ENCODE measurements at places on chromosomes 2 and 18.

DNA sequence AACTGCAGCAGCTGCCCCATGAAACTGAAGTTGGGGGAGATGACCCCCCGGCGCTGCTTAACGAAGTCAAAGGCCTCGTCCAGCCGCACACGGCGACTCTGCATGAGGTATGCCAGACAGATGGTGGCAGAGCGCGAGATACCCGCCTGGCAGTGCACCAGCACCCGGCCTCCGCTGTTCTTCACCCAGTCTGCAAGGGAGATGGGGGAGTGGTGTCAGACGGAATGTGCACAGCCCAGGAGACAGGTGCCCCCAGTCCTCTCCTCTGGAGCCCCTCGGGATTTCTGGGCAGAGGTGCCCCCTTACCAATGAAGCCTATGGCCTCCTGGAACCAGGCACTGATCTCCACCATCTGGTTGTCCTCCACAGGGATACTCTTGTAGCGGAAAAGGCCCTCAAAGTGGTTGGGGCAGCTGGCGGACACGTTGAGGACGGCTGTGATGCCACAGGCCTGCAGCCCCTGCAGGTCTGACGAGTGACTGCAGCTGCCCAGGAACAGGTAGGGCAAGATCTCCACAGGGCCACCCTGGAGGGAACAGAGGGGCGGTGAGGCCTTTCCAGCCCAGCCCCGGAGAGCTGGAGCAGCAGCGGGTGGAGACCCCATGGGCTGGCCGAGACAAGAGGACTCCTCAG lies 1.3 kb downstream of the DUSP2 start:
- peak; percentile 44 for DNase-seq

GRCh38 chr18:31711365-31712172 lies 27.2 kb upstream of the B4GALT6 start:
- no peak for DNase-seq

DNA sequence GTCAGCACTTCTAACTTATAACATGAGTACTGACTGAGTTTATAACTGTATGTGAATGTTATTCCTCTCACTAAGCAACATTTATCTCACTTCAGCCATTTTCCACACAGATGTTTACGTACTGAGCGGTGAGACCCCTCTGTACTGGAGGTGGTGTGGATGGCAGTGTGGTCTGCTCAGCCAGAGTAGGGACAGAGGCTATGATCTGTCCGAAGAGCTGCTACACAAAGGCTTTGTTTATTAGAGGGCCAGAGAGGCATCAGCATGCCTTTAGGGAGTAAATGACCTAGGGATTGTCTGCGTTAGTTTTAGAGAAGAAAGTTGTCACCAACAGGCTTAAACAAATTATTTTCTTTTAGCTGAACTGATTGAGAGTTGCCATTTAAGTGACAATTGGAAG lies 23.2 kb upstream of the TACR1 start:
- no peak for DNase-seq

GRCh38 chr18:36831139-36831538 lies 2.2 kb downstream of the KIAA1328 start:
- DNase-seq = no peak

DNA sequence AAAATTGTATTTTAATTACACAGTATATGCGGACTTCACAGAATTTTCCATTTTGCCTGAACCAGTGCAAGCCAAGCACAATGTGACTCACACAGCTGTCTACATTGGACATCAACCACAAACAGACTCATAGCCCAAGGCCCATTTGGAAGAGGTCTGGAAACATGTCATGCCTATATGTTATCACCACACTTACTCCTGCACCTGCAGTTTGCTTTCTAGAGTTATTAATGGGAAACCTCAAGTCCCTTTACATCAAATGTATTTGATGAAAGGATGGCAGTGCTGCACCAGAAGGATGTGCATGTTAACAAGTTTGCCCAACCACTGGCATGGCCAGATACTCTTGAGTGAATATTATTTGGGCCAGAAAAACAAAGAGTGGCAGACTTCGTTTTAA lies 548.9 kb upstream of the CDH2 start:
- no peak for DNase-seq

GRCh38 chr2:44612276-44612675 lies 250.5 kb downstream of the CAMKMT start:
- DNase-seq = no peak

GRCh38 chr2:236663287-236664101 lies 93.9 kb downstream of the ACKR3 start:
- DNase-seq = no peak

- no peak for DNase-seq
Measured at GRCh38 chr2:11533278-11534070, at the start of gene GREB1. Gene GREB1, plus strand, starts transcription at chr2:11534045. Its CDS starts 22,570 bp downstream, at chr2:11556615.

- no peak for DNase-seq
Measured at GRCh38 chr2:219520079-219520478, 5.8 kb downstream of the ASIC4 start.

GRCh38 chr2:50443868-50444630 lies 587.9 kb downstream of the NRXN1 start:
- no peak for DNase-seq

GRCh38 chr2:158729873-158730620 lies 65.1 kb upstream of the DAPL1 start:
- DNase-seq = no peak

GRCh38 chr18:47062471-47062870 lies 27.1 kb upstream of the ELOA2 start:
- DNase-seq = no peak

- no peak for DNase-seq
Measured at GRCh38 chr18:7830468-7830867, 263.4 kb downstream of the PTPRM start.

DNA sequence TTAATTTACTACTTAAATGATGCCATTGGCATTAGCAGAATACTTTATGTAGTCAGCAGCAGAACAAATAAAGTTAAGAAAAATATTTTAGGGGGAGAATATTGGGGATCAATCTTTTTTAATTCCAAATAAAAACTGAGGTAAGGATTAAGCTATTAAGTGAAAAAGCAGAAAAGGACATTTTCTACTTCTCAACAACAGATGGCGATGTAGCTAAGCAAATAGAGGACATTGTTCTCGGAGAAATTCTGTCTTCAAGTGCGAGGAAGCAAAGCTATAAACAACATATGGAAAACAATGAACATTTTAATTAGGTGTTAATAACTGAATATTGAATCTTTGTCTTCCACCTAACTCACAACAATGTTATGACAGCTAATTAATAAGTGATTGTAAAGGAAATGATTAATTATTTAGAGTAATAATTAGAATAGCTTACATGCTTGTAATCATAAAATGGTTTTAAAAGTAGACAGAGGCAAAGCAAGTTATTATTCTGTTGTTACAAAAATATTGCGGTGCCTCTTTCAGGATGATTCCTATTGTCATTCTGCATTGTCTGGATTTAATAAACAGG lies 32.9 kb upstream of the CCDC93 start:
- DNase-seq = peak; percentile 45

DNA sequence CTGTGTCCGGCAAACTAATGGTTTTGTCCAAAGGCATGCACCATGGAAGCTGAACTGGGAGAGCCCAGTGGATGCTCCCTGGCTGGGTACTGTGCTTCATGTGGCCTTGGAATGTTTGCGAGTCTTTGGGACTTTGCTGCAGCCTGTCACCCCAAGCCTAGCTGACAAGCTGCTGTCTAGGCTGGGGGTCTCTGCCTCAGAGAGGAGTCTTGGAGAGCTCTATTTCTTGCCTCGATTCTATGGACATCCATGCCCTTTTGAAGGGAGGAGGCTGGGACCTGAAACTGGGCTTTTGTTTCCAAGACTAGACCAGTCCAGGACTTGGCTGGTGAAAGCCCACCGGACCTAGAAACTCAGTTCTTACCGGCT lies 1.7 kb downstream of the MARS2 start:
- DNase-seq = no peak

DNA sequence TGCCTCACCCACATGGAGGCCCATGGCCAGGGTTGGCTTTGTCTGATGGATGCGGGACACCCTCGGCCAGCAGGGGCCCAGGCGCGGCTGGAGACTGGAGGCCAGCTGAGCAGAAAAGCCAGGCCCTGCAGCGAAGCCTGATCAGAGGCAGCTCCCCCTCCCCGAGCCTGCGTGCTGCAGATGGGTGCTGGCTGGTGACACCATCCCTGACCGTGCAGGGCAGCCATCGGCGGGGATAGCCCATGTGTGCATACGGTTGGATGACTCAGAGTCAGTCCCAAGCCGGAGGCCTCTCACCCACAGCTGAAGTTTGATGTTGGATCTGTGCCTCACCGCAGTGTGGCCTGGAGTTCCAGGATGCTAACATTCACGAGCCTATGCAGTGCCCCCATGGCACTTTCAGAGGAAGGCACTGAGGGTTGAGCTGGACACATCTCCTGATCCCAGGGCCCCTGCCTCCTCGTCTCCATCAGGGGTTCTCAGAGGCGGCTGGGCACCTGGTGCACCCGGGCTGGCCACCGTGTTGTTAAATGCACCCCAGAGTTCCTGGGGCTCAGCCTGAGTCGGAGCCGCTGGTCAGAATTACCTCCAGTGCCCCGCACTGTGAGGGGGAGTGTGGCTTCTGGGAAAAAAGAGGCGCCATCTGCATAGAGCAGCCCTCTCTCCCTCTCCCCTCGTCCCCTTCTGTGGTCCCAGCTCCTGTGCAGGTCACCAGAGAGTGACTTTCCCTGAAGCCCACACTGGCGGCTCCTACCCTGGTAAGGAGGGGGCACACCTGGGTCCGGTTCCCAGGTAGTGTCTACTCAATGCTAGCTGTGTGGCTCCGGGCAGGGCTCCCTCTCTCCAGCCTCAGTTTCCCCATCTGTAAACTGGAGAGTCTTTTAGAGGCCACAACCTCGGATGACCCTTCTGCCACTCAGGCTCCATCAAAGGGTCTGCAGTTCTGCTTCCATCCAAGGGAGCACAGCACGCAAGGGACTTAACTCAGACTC lies 19.4 kb upstream of the KIF1A start:
- DNase-seq = no peak

DNA sequence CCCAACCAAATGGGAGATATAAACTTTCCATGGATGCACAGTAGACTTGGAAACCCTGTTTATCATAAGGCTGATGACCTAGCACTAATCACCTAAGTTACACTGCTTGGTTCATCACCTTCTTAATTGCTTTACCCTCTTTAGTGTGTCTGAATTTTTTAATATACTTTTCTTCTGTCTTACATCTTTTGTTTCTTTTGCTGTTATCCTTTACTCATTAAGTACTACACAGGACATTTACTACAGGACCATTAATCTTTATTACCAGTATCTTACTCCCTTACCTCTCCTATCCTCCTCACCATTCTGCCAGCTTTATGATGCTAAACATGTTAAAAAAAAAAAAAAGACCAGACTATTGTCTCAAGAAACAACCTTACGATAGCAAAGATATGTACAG lies 333.6 kb downstream of the KIAA1328 start:
- DNase-seq = no peak

- DNase-seq = no peak
Measured at GRCh38 chr18:55261253-55261652, 302.0 kb upstream of the CCDC68 start.

DNA sequence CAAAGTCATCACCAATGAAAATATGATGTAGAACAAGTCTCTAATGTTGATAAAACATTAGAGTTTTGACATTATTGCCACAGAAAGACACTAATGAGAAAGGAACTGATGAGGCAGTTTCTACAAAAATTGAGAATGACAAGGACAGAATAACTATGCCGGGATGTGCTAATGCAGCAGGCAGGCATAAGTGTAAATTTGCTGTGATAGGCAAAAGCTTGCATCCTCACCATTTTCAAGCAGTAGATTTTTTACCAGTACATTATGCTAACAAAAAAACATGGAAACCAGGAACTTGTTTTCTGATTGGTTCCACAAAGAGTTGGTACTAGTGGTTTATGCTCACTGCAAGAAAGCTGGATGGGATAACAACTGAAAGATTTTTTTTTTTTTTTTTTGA lies 715.5 kb upstream of the LRRTM4 start:
- no peak for DNase-seq

- DNase-seq = no peak
Measured at GRCh38 chr2:36356990-36357846, 1.6 kb downstream of the CRIM1 start.

DNA sequence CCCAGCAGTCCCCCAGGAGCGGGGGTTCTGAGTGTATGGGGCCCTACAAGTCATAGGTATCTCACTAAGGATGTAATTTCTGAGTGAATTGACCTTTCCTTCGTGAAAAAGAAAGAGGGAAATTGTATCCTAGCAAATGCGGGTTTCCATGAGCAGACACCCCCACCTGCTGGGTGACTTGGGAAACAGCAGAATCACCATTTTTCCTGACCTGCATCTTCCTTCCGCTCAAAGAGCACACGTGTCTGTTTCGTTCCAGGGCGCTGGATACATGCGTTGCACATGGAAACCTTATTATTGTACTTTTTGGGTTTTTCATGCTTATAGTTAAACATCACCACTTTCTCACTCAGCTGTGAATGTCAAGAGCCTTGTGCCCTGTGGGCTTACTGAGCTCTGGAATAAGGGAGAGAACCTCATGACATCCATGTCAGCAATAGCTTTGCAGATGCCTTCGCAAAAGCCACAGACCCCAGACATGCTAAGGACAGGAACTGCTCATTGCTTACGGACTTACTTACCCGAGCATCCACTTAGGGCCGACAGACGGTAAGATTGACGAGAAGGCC lies 132.8 kb downstream of the TPO start:
- DNase-seq = no peak

GRCh38 chr2:28751956-28752630 lies 463 bp downstream of the PPP1CB start:
- peak; percentile 47 for DNase-seq

- no peak for DNase-seq
Measured at GRCh38 chr2:10932345-10933151, 20.8 kb downstream of the KCNF1 start.

DNA sequence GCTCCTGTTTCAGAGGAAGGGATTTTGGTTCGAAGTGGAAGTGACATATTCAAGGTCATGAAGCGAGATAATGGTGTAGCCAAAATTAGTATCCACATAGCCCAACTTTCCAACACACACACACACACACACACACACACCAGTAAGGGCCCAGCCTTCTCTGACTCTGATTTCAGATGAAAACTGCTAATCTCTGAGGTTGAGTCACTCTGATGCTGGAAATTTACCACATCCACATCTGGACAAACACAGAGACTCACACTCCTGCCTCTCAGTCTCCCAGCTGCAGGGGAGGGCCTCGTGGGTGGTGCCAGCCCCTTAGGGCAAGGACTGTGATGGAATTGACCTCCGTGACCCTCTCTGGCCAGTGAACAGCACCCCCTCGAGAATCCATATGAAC lies 29.0 kb upstream of the SLC35F6 start:
- DNase-seq = no peak

DNA sequence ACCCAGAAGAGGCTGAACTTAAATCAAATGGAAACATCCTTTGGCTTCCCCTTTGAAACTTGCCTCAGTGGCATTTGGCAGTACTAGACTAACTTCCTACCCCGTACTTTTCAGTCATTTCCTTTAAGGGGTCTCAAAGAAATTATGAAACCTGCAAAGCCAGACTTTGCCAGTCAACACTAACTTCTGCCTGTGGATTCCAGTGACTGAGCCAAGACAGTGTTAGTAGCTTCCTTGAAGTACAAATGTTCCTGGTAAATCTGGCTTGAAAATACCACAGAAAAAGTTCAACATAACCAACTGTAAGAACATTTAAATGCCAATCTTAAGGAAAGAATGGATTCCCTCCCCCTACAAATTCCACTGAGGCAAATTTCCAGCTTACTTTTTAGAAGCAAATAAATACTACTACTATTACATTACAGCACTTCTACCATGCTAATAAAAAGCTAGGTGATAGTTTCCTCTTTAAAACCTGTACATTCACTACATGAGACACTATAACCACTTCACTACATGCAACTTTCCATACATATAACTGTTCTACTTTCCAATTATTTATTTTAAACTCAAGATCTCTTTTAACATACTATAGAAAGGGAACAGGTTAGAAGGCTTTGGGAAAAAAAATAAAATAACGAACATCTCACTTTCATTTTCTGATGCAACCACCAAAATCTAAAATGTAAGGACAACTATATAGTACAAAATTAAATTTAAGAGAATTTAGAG lies 2.4 kb downstream of the PELI1 start:
- DNase-seq = no peak
